ENCODE measurements at places on chromosomes 16 and 17.

- no peak for DNase-seq
These were observed 16.2 kb upstream of the RMI2 start for GRCh38 chr16:11329071-11329491.

DNA sequence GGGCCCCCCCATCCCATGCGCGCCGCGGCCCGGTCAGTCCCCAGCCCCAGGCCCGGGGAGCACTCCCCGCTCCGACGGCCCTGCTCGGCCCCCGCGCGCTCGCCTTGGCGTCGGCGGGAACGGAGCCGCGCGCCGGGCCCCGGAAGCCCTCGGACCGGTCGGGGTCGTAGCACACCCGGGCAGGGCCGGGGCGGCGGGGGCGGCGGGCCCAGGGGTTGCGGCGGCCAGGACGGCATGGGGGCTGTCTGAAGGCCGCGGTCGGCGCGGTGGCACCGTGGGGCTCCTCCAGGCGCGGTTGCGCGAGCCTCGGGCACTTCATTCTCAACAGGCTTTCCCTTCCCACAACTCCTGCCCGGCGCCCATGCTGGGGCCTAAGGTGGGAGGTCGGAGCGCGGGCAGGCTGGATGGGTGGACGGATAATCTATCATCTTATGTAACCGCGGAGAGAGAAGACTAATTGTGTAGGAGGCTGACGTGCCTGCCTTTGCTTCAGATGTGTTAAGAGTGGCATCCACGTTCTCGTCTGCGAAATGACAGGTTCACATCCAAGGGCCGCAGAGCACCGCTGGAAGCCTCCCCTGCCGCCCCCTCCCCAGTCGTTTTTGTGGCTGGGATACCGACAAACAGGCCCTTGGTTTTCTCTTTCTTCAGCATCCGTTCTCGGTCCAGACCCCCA, 708 bp downstream of the BAIAP2 start:
- DNase-seq, result no peak

- no peak for DNase-seq
These were observed 26.8 kb upstream of the WSCD1 start for GRCh38 chr17:6043405-6043804.

GRCh38 chr16:80725566-80726162, 78.7 kb downstream of the CDYL2 start:
- DNase-seq, result no peak

DNA sequence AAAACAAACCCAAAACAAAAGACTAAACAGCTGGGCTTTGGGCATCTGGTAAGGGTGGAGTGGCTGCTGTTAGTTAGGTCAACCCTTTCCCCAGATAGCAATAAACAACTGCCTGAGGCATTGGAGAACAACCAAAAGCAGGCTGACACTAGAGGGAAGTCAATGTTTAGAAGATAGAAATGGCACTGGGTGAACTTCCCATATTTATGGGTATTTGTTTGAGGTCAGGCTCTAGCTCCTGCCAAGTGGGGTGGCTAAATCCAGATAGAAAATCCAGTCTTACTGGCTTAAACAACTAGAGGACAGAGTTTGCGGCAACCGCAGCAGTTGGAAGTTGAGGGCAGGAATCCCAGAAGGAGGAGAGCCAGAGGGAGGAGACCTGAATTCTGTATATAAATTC, 79.4 kb downstream of the SDK2 start:
- DNase-seq, result no peak

DNA sequence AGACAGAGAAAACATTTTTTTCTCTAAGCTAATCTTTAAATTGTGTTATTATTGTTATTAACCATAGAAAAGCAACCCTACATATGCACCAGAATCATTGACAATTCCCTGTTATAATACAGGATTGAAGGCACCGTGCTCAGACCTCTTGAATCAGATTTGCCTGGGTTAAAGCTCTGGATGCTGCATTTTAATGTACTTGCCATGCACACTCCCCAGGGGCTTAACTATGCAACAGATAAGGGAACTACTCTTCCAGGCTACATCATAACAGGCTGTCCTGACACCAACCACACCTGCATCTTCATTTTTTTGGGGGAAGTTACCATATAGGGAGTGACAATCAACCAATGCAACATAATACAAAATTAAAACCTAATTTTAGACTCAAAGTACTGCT, 1187.6 kb upstream of the CDH8 start:
- no peak for DNase-seq

DNA sequence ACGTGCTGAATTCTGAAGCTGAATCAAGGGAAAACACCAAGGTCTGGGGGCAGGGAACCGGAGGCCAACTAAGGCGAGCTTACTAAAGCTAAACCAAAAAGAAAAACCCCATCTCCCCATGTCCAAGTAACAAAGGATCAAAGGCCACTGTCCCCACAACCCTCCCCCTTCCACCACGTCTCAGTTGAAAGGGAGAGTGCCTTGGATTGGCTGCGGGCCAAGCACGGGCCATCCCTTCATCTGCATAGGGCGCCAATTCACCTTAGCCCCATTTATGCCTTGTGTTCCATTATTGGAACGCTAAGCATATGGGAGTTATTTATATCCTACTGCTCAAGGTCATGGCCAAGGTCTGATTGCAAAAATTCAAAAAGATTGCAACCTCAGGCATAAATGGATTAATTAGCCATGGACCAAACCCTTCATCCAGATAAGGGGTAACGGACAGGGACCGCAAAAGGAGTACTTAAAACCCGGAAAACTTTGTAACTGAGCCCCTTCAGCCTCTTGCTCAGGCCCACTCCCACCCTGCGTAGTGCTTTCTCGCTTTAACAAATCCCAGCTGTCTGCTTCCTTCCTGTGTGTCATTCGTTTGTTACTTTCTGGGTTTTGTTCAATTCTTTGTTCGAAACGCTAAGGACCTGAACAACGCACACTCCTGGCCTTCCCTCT, 740 bp upstream of the ATP6V0D1 start:
- no peak for DNase-seq

- no peak for DNase-seq
These were observed 6.3 kb downstream of the HAGH start for GRCh38 chr16:1820096-1820945.

- no peak for DNase-seq
These were observed 8.2 kb upstream of the SMTNL2 start for GRCh38 chr17:4576161-4576558.

DNA sequence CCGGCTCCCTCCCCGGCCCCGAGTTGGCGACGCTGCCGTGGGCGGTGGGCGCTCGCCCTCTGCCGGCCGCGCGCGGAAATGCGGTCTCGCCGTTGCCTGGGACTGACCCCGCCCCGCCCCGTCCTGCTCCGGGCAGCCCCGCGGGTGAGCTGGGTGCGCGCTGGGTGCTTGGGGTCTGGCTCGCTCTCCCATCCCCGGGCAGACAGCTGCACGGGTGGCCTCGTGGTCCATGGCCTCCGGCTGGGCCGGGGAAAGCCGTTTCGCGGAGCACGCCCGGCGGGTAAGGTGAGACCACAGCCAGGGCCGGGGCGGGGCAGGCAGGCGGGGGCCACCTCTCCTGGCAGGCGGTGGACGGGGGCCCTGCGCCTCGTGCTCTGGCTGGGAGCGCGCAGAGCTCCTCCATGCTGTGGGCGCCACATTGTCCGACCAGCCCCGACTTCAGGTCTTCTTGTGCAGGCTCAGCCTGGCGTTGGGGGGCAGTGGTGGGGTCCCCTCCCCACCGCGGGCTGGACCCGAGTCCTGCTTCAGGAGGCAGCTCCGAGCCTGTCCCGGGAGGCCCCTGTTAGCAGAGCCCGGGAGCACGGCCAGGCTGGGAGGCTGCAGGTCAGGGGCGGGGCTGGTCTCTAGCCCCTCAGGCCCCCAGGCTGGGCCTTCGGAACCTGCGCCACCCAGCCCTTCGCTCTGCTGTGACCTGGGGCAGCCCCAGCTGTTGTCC, 7.0 kb upstream of the C1QTNF8 start:
- DNase-seq, result peak; percentile 55

DNA sequence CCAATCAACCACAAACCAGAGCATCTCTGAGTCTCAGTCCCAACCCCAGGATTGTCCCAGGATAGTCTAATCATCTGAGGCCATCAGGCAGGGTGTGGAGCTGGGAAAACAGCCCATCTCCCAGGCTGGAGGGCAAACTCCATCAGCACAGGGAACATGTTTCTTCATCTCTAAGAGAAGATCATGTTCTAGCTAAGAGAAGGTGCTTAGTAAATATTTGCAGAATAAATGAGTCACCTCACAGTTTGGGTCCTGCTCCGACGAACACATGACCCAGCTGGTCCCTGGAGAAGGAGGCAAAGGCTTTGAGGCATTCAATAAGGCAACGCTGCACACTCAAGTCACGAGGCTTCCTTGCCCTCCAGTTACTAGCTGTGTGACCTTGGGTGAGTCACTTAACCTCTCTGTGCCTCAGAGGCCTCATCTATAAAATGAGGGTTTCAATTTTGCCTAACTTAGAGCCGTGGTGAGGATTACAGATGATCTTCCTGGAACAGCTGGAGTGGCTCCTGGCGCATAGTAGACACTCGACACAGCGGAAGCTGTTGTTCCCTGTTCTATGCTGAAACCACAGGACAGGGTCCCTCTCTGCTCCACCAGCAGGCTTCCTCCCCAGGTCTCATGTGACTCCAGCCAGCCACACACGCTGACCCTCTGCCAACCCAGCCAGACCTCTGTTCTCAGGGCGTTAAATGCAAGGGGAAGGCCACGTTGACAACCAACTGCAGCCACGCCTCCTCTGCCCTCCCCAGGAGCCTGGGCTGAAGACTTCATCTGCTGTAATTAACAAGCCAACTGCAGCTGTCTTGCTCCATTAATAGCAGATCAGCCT, 10.3 kb upstream of the RPL38 start:
- no peak for DNase-seq

DNA sequence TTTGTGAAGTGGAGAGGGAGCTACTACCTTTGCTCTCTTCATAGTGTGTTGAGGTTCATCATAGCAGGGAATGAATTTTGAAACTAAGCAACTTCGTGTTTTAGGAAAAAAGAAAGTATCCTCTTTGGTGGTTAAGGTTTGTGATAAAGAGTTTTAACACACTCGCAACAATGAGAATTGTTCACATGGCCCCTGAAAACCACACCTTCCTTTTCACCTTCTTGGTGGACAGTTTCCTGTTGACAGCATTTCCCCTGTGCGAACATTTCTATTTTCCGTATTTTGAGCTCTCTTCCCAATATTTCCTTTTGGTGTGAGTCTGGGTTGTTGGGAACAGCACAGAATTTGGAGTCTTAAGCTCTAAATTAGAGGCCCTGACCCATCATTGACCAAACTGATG, 3.8 kb downstream of the OR4D2 start:
- DNase-seq, result no peak

DNA sequence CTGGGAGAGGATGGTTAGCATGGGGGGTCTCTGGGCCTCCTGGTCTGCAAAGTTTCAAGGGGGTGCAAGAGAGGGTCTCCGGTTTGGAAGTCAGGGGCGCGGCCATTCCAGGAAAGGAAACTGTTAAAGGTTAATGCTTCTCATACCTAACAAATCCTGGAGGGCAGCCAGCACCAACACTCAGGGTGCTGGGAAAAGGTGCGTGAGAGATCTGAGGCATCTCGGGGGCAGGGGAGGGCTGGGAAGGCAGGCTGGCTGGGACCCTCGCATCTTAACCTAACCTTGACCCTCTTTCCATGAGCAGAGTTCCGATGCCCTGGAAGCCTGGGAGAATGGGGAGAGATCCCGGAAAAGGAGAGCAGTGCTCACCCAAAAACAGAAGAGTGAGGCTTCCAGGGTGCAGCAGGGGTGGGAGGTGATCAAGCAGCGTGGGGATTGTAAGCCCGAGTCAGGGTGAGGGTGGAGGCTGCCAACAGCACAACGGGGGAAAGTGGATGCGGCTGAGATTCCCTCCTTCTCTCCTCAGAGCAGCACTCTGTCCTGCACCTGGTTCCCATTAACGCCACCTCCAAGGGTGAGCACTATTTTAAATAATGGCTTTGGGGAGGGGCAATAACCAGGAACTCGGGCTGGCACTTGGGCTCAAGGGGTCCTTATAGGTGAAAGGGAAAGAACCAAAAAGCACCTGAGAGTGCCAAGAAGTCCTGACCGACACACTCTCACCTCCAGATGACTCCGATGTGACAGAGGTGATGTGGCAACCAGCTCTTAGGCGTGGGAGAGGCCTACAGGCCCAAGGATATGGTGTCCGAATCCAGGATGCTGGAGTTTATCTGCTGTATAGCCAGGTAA, 996 bp downstream of the TNFSF13 start:
- DNase-seq, result no peak

DNA sequence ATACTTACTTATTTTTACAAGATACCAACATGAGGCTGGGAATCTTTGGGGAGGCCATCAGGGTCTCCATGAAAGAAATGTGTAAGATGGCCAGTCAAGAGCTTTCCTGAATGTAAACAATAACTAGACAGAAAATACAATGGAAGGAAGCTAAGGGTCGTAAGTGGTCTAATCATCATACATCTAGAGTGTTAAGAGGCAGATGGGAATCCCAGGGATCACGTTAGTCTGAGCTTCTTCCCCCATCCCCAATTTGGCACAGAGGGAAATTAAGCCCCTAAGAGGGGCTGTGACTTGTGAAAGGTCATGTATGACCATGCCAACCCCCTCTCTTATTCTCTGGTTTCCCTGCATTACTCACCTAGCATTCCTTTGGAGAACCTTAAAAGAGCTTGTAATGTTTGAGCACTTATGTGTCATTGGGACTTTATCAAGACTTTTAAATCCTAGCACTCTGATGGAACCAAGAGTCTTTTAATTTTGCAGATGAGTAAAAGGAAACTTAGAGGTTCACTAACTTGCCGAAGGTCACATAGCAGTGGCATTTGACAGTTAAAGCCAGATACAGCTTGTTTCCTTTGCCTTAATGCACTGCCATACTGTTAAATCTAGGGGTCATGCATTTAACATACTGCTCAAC, 46.1 kb downstream of the DCUN1D3 start:
- no peak for DNase-seq

GRCh38 chr17:57357392-57357784, 101.1 kb downstream of the MSI2 start:
- no peak for DNase-seq

GRCh38 chr17:3647769-3648555, 11.4 kb downstream of the CTNS start:
- DNase-seq, result peak; percentile 23

DNA sequence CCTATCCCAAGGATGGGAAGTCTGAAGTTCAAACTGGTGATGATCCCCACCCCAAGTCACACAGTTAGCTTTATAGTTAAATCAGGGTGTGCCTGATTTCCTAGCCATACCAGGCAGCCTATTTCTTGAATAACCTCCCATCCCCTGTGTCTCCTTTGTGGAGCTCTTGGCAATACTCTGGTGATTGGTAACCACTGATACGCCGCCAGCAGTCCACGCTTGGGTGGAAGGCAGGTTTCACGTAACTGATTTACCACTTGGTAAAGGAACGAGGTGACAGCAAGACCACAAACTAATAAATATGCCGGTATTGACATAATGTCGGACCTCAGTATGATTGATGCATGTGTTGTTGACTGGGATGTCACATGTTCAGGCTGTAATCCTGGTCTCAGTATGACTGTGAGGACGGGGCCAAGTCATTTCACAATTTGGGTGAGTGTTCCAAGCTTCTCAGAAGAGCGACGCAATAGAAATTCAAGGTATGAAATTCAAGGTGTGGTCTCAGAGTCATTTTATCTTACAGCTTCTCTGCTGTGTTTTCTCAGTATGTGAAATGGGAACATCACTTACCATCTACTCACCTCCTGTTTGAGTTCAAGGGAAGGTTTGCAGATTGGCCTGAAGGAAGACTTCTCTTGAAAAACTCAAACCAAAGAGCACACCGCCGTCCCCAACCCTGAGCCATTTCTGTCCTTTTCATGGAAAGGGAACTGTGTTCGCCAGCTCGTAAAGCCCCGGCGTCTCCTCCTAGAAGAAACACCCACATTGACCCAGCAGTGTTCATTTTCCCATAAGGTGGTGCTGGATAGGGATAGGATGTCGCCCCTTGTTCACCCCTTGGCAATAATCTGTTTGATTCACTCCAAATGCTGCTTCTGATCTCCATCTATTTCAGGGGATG, 678.9 kb downstream of the WWOX start:
- DNase-seq, result no peak

GRCh38 chr16:27628241-27628942, 78.4 kb downstream of the KATNIP start:
- DNase-seq, result no peak

Data from T1000 (cell line).